ENCODE measurements at places on chromosomes 2 and 18. TPM values are rescaled to one million over a fixed set of nuclear protein-coding genes. Genes with fewer than 3 reads are reported as not detected.

Gene CERS6
- 16.7 TPM for total RNA-seq

Gene SKOR2
- total RNA-seq = not detected

Gene FBXO15
- total RNA-seq = 0.61 TPM

Gene SCN9A
- 2.2 TPM for total RNA-seq

Gene FARP2
- total RNA-seq = 29.6 TPM

Gene PSMA8
- total RNA-seq = not detected

Gene TDRD15
- not detected for total RNA-seq

Gene ATP6V1C2
- 0.14 TPM for total RNA-seq

Gene NT5DC4
- total RNA-seq = not detected

Gene HOXD9
- 0.82 TPM for total RNA-seq

Gene STK36
- total RNA-seq = 11.7 TPM

Gene COL4A3
- 0.90 TPM for total RNA-seq

Gene GALNT14
- 44.3 TPM for total RNA-seq

Gene IL1F10
- not detected for total RNA-seq

Gene PID1
- 4.3 TPM for total RNA-seq

Gene CKAP2L
- total RNA-seq = 12.4 TPM

Gene GPR75
- 1.1 TPM for total RNA-seq
